Suprapubic skin (tissue), 4 donors: ENCODE measurements at places on chromosomes 5 and 9. TPM values are rescaled to one million over a fixed set of nuclear protein-coding genes. Genes with fewer than 3 reads are reported as not detected.

GRCh38 chr9:35661756-35662350, 3.1 kb downstream of the ARHGEF39 start:
- peaks cover 55% of the 10 kb centered on the region for H3K4me1 ChIP-seq
- peak overlapping the region; percentile 98 for H3K27ac ChIP-seq
- H3K4me3 ChIP-seq = no peak overlapping the region
- H3K36me3 ChIP-seq = peaks cover 4% of the 10 kb centered on the region
- no peak for DNase-seq

DNA sequence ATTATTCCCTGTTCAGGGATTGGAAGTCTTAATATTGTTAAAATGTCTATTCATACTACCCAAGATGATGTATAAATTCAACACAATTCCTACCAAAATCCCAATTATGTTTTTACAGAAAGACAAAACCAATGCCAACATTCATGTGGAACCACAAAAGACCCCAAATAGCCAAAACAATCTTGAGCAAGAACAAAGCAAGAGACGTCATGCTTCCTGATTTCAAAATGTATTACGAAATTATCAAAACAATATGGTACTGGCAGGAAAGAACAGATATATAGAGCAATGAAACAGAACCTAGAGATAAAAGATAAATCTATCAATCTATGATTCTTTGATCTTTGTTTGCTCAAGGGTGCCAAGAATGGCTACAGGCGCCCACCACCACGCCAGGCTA, 237.9 kb downstream of the TAF11L14 start:
- no peak overlapping the region for H3K4me3 ChIP-seq
- H3K4me1 ChIP-seq = no peaks in the 10 kb centered on the region
- H3K27me3 ChIP-seq = no peaks in the 10 kb centered on the region
- no peak for DNase-seq
- no peaks in the 10 kb centered on the region for H3K36me3 ChIP-seq

DNA sequence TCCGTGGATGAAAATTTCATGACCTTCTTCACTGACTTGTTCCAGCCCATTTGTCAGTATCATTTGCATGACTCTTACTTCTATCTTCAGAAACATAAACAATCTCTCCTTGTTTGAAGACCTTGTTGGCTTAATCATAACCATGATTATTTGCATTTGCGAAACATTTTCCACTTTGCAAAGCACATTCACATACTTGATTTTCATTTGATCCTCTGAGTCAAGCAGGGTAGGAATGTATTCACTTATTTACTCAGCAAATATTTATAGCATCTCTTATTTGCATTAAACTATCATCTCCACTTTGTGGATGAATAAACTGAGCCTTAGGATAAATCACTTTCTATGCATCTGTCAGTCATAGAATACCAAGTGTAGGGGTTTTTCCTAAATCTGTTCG, 343.0 kb upstream of the SGCD start:
- no peaks in the 10 kb centered on the region for H3K27me3 ChIP-seq
- no peak overlapping the region for H3K27ac ChIP-seq
- H3K36me3 ChIP-seq = no peaks in the 10 kb centered on the region
- H3K4me3 ChIP-seq = no peak overlapping the region
- H3K4me1 ChIP-seq = no peaks in the 10 kb centered on the region

DNA sequence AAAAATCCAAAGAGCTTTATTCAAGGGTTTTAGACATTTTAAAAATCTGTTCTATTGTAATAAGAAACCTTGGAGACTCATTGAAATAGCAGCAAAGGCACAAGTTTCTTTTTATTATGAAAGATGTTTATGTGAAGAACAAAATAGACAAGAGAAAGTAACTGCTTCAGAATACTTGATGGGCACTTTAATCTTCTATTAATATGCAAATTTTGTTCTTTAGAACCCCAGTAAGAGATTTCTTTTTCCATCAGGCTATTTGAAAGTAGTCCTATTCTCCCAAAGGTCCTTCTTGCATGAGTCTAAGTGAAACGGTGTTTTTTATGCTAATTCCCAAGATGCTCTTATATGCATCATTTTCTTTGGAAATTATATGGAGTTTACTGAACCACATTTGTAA, 602.0 kb downstream of the EFNA5 start:
- no peak for DNase-seq
- H3K27me3 ChIP-seq = no peaks in the 10 kb centered on the region
- no peak overlapping the region for H3K4me3 ChIP-seq
- no peaks in the 10 kb centered on the region for H3K36me3 ChIP-seq

GRCh38 chr9:105449081-105449480, 1.2 kb downstream of the FSD1L start:
- peak overlapping the region; percentile 85 for H3K4me3 ChIP-seq
- peaks cover 14% of the 10 kb centered on the region for H3K4me1 ChIP-seq
- no peak for DNase-seq
- H3K36me3 ChIP-seq = no peaks in the 10 kb centered on the region
- no peak overlapping the region for H3K27ac ChIP-seq

DNA sequence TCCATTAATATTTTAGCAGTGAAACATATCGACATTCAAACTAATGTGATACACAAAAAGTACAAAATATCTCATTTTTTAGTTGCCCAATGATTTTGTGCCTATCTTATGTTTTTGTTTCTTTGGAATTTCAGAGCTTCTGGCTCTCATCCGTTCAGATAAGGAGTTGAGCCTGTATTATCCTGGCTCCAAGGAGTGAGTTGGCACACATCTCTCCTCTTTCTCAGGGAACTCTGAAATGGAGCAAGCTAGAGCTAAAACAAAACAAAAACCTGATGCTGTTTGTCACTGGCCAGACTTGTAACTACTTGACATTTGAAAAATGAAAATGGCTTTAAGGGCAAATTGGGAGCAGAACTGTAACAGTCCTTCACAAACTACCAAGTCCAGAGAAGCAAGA, 131.3 kb upstream of the SLC28A3 start:
- no peaks in the 10 kb centered on the region for H3K36me3 ChIP-seq
- no peaks in the 10 kb centered on the region for H3K4me1 ChIP-seq
- DNase-seq = no peak
- no peak overlapping the region for H3K4me3 ChIP-seq
- no peaks in the 10 kb centered on the region for H3K27me3 ChIP-seq

- DNase-seq = no peak
- no peaks in the 10 kb centered on the region for H3K4me1 ChIP-seq
- H3K27me3 ChIP-seq = no peaks in the 10 kb centered on the region
- no peak overlapping the region for H3K4me3 ChIP-seq
- no peak overlapping the region for H3K27ac ChIP-seq
- H3K36me3 ChIP-seq = no peaks in the 10 kb centered on the region
These were observed 793.7 kb downstream of the BRINP1 start for GRCh38 chr9:118575341-118576070.

DNA sequence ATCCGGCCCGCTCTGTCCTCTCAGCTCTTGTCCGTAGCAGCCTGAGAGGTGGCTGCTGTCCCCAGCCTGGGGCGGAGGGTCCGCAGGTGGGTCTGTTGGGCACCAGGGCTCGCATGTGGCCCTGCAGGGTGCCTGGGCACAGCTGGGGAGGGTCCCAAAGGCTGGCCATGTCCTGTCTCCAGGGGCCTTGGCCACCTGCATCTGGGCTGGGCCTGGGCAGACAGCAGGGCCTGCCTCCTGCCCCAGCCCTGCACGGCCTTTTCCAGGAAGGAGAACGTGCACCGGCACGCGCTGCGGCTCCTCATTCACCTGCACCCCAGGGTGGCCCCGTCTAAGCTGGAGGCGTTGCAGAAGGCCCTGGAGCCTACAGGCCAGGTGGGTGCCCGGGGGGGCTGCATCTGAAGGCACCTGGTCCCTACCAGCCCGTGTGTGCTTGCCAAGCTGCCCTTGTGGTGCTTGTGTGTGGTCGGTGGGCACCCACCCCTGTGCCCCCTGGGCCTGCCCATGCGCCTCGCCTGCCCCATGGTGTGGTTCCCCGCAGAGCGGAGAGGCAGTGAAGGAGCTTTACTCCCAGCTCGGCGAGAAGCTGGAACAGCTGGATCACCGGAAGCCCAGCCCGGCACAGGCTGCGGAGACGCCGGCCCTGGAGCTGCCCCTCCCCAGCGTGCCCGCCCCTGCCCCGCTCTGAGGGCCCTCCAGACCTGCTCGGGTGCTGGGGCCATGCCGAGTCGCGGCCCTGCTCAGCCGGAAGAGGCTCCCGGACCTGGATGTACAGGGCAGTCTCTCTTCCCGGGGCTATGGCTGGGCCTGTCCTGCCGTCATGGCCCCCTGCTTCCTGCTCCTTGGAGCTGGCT, 5.1 kb upstream of the TOR4A start:
- H3K27ac ChIP-seq = peak overlapping the region; percentile 15
- peaks cover 29% of the 10 kb centered on the region for H3K36me3 ChIP-seq
- peaks cover 2% of the 10 kb centered on the region for H3K27me3 ChIP-seq
- DNase-seq = peak; percentile 60
- H3K4me1 ChIP-seq = peaks cover 80% of the 10 kb centered on the region

GRCh38 chr5:76372323-76373054, 30.6 kb upstream of the IQGAP2 start:
- no peaks in the 10 kb centered on the region for H3K36me3 ChIP-seq
- peaks cover 6% of the 10 kb centered on the region for H3K4me1 ChIP-seq
- DNase-seq = no peak
- H3K4me3 ChIP-seq = no peak overlapping the region
- no peaks in the 10 kb centered on the region for H3K27me3 ChIP-seq

DNA sequence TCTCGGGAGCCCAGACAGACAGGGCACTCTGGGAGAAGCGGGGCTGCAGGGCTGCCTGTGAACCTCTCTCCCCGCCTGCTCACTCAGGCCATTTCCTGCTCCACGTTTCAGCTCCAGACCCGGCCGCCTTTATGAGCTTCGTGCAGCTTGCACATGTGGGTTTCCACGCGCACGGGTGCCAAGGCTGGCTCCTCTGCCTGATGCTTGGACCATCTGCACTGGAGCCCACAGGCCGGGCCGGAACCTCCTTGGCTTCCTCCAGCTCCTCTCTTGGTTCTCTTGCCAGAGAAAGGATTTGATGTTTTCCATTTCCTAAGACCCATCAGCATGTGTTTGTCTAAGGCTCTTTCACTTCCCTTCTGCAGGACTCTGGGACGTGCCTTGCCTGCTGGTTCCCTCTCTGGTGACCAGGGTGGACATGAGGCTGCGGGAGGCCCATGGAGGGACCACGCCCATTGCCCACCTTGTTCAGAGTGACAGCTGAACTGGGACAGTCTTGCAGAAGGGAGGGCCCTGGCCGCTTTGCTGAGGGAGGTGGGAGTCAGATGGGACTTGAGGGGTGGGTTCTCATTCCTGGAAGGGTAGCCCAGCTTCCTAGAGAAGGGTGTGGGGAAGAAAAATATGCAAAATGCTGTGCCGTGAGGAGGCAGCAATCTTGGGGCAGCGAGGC, 23.3 kb upstream of the COL5A1 start:
- no peak overlapping the region for H3K27ac ChIP-seq
- peak; percentile 76 for DNase-seq

DNA sequence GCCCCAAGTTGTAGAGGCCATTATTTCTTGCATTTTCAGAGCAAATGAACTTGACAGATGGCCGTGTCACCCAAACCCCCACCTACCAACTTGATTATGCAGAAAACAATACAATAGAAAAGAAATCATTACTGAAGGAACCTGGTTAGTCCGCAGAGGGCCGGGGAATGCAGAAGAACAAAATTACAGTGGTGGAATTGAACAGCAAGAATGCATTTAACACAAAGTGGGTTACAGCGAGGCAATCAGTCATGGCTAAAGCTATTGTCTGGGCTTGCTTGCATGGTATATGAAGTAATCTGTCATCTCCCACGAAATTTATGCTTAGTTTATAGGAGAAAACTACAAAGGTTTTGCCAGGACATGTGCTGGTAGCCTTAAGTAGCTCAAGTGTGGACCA, 238.3 kb upstream of the IRX1 start:
- no peak overlapping the region for H3K4me3 ChIP-seq
- DNase-seq = peak; percentile 37

DNA sequence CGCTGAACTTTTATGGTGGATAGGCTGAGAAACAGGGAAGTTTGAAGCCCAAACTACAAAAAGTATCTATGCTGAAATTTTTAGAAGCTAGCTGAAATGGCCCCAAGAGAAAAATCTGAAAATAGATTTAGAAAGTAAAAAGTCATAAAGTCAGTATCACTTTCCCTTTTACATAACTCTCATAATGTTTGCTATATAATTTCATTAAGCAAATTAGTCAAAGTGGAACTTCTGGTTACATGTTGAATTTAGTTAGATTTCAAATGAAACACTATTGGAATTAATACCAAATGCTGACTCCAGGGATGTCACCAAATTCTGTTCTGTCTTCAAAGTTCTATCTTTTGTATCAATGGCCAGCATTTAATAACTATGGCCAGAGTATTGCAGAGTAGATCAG, 126.9 kb downstream of the TTC39B start:
- H3K27me3 ChIP-seq = no peaks in the 10 kb centered on the region
- H3K4me3 ChIP-seq = no peak overlapping the region
- H3K4me1 ChIP-seq = no peaks in the 10 kb centered on the region
- no peak for DNase-seq
- no peak overlapping the region for H3K27ac ChIP-seq

- no peaks in the 10 kb centered on the region for H3K36me3 ChIP-seq
- no peaks in the 10 kb centered on the region for H3K27me3 ChIP-seq
- H3K27ac ChIP-seq = no peak overlapping the region
These were observed 92.7 kb downstream of the SV2C start for GRCh38 chr5:76175821-76176403.

GRCh38 chr5:482506-482905, 39.5 kb downstream of the EXOC3 start:
- H3K27ac ChIP-seq = no peak overlapping the region
- H3K4me3 ChIP-seq = no peak overlapping the region
- H3K36me3 ChIP-seq = no peaks in the 10 kb centered on the region
- DNase-seq = no peak
- H3K4me1 ChIP-seq = peaks cover 12% of the 10 kb centered on the region
- peaks cover 76% of the 10 kb centered on the region for H3K27me3 ChIP-seq

DNA sequence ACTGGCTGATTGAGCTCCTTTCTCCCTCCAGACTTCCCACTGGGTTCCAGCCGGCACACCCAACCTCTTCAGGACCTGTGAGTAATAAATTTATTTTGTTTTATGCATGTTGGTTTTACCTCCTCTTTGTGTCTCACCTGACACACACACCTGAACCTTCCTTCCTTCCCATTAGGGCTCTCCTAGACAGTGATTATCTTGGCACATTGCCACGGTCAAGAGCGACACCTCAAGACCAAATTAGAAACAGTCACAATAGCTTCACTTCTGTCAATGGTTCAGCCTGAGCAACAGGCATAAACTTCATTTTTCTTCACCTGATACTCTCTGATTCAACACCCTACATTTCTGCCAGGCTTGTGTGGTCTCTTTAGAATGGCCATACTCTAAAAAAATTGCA, 296.3 kb upstream of the SMARCA2 start:
- H3K36me3 ChIP-seq = no peaks in the 10 kb centered on the region
- no peaks in the 10 kb centered on the region for H3K4me1 ChIP-seq
- no peak overlapping the region for H3K4me3 ChIP-seq
- no peak for DNase-seq
- H3K27ac ChIP-seq = no peak overlapping the region
- no peaks in the 10 kb centered on the region for H3K27me3 ChIP-seq

GRCh38 chr9:109179801-109180523, 12.9 kb upstream of the FRRS1L start:
- no peak for DNase-seq
- H3K27ac ChIP-seq = no peak overlapping the region
- H3K27me3 ChIP-seq = no peaks in the 10 kb centered on the region

The MYMK gene
- not detected for total RNA-seq
